ENCODE measurements at places on chromosomes 4 and X.

DNA sequence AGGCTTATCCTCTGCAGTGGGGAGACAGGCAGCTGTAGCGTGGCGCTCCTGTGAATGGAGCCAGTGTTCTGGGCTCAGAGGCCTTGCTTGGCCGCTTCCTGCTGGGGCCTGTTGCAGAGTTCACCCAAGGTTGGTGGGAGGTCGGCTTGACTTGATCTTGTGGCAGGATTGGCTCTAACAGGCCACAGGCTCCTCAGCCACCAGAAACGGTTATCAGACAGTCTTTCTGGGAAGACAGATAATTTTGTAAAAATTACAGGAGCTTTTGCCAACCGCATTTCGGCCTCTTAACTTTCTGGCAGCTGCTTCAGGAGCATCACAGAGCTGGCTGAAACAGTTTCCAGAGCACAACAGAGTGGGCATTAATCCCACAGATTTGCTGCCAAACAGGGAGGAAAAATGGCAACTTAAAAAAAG lies 66.4 kb downstream of the DIPK2B start:
- DNase-seq, result peak; percentile 43

GRCh38 chr4:54661169-54661568 lies 3.4 kb downstream of the KIT start:
- DNase-seq, result no peak

DNA sequence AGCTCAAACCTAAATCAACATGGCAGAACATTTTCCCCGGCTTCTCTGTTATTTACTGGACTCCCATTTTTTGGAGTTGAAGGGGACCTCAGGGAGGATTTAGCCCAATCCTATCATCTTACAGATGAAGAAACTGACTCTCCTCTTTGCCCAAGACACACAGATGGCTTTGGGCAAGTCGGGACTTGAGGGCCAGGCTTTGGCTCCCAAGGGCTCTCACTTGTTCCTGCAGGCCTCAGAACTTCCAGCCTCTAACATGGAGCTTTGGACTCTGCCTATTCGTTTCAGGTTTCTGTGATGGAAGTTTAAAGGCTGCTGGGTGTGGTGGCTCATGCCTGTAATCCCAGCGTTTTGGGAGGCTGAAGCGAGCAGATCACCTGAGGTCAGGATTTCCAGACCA lies 59.5 kb downstream of the RHOH start:
- DNase-seq, result no peak

DNA sequence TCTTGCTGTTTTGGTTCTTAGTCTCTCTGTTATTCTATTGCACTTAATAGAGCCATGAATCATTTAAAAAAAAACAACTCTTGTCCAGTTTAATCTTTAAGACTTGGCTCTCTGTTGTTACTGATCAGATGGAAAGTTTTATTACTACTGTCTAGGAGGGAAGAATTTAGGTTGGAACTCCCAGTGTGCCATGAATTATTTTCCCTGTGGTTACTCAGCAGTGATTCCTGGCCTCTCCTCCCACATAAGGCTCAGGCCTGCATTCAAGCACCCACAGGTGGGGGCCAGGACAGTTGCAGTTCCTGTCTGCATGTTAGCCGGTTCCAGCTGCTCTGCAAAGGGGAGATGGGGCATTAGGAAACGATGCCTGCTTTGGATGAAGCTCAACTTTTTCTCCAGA lies 29.8 kb upstream of the ESX1 start:
- DNase-seq, result no peak

GRCh38 chr4:67725981-67726380 lies 25.0 kb upstream of the UBA6 start:
- DNase-seq, result no peak

DNA sequence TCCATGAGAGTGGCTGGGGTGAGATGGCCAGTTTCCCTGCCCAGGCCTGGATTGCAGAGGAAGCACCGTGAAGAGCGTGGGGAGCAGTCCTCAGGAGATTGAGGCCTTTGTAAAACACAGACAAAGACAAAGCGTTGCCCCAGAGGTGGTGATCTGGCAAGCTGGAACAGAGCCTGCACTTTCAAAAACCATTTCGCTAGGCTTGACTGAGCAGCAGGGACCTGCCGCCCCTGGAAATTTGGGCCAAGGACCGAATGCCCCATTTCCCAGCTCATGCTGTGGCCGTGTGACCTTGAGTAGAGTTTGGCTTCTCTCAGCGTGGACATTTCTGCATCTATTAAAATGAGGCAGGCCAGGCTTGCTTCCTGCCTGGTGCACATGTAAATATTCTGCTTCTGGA lies 381.4 kb downstream of the BCOR start:
- no peak for DNase-seq

- DNase-seq, result no peak
Measured at GRCh38 chr4:121742794-121743193, 22.2 kb downstream of the SMIM43 start.

DNA sequence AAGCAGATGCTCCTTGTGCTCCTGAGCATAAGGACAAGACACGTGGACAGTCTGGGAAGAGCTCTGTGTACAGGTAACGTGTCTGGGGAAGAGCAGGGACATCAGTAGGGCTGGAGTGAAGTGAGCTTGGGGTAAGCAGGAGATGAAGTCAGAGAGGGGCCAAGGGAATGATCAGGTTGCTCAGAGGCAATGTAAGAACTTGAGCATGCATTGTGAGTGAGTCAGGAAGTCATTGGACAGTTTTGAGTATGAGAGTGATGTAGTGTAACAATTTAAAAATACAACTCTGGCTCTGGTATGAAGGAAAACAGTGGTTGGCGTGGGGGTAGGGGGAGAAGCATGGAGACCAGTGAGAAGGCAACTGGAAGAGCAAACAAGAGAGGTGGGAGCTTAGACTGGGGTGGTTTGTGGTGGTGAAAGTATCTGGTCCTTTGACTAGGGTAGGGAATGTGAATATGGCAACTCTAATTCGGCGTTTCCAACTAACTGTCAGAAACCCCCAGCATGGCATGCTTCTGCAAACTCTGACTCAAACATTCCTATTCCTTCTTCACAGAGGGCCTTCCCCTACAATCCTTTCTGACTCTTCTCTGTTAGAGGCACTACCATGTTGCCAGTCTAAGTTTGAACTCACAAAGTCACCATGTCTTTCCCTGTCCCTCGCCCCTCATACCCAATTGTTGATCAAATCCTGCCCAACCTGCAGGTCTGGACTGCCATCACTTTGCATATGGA lies 57.2 kb downstream of the STBD1 start:
- no peak for DNase-seq

DNA sequence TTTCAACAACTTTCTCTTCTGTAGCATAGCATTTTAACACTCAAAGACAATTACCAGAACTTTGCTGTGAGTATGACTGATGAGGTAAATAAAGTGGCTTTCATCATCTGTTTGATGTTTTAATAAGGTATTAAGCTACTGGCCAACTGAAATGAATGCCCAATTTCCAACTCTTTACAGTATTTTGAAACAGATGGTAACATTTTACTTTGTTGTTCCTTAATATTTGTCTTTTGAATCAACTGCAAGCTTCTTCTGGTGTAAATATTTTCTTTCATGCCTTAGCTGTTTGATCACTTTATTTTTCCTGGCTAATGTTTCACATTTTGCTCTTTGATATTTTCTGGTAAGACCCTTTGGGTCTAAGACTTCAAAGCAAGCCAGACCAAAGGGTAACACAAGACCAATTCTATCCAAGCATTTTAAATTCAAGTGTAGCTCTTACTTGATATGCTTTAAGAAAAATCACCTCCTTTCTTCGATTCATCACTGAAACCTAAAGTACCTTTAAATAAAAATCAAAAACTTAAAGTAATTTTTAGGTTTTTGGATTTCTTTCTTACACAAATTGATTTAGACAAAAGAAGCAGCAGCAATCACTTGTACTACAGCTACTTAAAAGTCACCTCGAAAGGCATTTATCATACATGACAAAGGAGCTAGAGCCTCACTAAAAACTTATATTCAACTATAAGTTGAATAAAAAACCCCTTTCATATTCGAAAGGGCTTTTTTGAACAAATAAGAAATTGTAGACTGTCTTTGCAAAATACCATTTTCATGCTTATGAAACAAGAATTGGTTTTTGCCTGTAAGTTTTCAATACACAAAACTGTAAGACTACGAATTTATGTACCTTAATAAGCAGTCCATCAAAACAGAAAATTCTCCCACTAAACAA lies 57.6 kb downstream of the TBCK start:
- DNase-seq, result no peak

- DNase-seq, result no peak
Measured at GRCh38 chr4:102493794-102494193, 7.4 kb upstream of the NFKB1 start.

- DNase-seq, result no peak
Measured at GRCh38 chrX:108361316-108361715, 76.9 kb downstream of the COL4A6 start.

DNA sequence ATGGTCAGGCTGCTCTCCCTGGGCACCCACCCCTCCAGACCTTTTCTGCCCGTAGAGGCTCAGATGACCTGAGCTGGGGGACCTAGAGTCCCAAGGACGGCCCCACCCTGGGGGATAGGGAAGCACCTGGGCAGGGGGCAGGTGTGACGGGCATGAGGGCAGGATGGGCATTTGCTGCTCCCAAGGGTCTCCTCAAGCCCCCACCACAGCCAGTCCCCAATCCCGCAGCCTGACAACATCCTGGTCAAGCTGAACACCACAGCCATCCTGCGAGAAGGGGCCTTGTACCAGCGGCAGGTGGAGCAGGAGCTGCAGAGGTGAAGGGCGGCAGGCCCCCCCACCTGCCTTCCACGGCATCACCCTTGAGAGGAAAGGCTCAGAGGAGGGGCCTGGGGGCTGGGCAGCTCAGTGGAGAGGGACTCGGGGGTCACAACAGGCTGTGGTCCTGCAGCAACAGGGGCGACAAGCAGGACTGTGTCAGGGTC lies 17.8 kb upstream of the RNF4 start:
- DNase-seq, result no peak

DNA sequence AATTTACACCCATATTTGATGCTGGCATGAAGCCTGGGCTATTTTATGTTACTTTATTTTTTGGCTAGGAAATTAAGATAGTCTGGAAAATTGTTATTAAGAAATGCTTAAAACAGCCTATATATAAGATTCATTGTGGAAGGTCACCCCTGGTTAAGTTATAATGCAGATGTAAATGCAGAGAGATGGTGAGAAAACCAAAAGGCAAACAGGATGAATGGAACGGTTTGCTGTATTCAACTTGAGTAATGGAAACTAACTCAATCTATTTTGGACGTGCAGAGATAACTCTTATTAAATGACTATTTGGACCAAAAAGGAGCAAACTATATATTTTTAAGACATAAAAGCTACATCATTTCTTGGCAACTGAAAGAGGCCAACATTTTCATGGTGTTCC lies 446.3 kb upstream of the FRG1 start:
- no peak for DNase-seq

DNA sequence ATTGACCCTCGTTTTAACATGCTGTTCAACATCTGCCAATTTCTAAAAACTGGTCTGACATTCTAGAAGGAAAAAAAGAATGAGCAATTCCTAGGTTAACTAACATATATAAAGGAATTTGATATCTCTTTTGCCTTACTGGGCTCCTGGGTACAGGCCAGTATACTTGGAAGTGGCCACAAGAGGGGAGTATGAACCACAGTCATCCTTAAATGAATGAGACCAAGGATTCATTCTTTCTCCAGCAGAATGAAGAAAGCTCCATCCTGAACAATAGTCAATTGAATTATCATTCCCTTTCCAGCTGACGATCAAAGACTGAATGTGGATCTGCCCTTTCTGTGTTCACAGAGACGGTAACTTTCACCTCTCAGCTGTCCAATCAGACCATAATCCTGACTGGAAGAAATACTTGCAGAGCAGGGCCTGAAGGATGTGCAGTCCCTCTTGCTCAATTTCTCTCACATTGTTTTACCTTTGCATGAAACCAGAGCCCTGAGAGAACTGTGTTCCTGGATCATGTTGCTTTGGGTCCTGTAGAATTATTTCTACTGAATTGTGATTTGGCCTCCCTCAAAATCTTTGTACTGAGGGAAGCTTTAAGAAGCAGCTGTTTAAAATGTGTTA lies 14.8 kb upstream of the SPARCL1 start:
- DNase-seq, result no peak

DNA sequence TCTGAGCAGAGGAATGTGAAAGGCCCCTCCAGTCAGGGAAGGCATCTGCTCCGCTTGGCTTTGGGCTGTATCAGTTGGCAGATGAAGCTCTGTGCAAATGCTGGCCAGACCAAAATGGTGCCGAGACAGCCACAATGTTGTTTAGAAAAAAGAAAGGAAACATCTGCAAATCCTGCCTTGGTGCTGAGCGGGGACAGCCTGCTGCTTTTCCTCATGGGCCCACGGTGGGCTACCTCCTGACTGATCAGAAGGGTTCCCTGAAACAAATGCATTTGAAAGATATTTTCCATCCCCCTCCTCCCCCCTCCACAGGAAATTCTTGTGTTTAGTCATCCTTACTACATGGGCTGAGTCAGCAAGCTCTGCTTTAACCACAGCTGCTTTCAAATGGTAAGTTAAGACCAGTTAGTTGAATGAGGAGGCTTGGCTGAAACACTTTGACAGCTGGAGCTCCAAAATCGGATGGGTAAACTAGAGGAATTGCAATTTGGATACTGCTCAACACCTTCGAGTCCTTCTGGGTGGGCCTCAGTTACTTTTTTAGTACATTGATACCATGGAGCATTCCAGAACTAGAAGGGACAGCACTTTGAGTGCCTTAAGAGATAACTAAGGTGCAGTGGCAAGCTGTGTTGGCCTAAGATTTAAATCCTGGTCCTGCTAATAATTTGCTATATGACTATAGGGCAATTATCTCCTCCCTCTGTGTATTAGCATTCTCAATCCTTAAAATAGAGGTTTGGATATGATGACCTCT lies 36.0 kb downstream of the PLAC1 start:
- no peak for DNase-seq

- no peak for DNase-seq
Measured at GRCh38 chrX:111354496-111354895, 57.5 kb downstream of the DCX start.

GRCh38 chrX:19628011-19628575 lies 112.8 kb upstream of the MAP3K15 start:
- DNase-seq, result no peak

- DNase-seq, result no peak
Measured at GRCh38 chr4:174263445-174263736, 20.1 kb downstream of the FBXO8 start.

DNA sequence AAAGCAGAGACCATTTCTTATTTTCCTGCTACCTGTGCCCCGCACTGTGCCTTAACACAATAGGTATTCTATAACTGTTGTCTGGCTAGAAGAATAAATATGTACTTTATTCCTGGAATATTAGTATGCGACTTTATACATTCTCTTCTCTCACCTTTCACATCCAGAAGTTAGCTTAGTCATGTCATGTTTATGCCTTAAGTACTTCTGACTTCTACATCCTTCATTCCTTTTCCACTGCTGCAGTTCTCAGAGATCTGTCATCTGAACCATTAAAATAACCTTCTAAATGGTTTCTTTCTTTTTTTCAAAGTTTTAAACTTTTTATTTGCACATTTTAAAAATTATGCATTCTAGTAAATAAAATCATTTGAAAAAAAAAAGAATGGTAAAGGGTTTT lies 34.4 kb downstream of the KIF4A start:
- DNase-seq, result no peak
